PC-3 (cell line): ENCODE measurements at places on chromosomes 5 and 9.

- DNase-seq, result no peak
These were observed 475.0 kb upstream of the ZNF462 start for GRCh38 chr9:106387965-106388364.

- no peak for DNase-seq
These were observed 14.0 kb downstream of the NDUFS6 start for GRCh38 chr5:1815071-1815786.

DNA sequence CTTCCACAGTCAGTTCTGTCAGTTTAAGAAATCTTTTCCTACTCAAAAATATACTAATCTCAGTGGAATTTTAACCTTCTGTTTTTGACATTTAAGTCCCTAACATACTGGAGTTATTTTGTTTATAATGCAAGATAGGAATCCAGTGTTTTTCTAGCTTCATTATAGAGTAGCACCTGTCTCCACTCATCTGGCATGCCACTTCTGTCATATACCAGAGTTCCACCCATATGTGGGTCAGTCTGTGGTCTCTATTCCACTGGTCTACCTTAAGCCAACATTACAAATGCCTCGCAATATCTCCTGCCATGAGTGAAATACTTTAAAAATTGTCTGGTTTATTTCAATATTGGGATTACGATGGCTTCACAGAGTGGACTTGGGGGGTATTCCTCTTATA lies 42.9 kb downstream of the RNF145 start:
- no peak for DNase-seq

DNA sequence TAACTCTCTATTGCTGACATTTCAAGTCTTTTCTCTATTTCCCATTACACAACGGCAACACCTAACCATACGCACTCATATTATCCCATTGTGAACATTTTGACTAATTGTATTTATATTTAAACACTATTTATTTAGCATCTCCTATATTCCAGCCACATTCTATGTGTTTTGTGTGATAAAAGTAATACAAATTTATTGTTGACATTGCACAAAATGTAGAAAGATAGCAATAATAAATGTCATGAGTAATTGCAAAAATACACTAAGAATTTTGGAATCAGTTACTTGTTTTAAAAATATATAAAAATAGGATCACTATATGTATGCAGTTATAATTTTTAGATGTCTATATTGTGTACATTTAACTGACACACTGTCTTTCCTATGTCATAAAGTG lies 413.0 kb upstream of the PTPRD start:
- no peak for DNase-seq

DNA sequence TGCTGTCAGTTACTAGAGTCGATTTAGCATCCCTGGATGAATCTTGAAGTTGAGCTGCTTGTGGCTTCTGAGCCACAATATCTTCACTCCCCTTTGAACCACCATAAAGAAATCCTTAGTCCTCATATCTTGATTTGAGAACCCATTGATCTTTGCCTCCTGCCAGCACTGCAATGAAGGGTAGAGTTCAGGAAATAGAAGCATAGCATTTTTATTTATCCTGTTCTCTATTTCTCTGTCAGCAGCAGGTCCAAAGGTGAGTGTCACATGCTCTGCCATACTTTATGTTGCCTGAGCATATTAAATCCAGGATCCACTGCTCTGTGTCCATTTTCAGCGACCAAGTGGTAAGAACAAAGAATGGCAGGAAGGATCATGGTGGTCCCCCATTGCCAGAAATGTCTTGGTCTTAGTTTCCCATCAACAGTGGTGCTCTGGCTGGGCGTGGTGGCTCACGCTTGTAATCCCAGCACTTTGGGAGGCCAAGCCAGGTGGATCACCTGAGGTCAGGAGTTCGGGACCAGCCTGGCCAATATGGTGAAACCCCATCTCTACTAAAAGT lies 80.2 kb upstream of the PANK3 start:
- DNase-seq, result no peak
